ENCODE measurements at places on chromosomes 5 and 9.

DNA sequence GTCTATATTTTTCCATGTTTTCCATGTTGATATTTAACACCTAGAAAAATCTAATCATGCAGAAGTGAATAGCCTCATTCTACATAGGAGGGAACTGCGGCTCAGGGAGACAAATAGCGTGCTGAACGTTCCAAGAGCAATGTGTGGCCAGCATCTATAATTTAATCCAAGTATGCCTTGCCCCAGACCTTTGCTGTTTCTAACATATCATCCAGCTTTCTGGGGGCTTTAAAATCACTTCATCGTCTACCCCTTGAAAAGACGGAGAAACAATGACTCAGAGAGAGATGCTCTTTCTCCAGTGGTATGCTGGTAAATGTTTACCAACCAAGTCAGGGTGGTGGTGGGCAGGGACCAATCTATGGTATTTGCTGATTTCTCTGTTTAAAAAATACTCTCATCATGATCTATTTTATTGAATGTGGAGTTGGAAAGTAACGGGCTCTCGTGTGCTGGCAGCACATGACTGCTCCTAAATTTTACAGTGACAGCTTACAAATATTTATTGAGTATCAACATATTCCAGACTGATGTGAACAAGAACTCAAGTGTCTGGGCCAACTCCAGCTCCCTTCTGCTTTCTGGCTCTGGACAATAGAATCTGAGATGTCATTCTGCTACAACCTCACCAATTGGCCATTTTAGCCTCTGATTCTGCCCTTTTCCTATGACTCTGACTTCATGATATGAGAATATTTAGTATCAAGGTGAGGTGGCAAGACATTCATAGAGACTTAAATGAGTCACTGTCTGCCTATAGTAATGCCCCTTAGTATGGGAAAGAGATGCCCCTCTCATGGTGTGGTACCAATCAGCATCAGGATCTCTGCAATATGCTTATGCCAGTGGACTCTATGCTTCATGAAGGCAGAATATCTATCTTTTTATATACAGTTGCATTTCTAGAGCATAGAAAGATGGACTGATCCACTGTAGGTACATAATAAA lies 407.4 kb upstream of the TNC start:
- DNase-seq: no peak

DNA sequence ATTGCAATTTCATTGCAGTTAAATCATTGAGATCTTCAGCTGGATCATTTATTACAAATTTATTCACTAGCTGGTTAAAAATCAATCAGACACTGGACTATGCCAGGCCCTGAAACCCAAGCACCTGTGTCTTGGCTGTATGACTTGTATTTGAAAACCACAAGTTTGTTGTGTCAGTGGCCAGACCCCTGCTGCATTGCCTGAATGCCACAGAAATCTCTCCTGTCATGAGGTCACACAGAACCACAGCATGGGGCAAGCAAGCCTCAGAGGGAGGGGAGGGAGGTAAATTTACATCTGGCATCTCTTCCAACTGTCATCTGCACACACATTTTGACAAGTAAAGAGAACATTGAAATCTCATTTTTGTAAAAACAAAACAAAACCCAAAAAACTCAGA lies 90.0 kb downstream of the ARRDC3 start:
- DNase-seq: no peak

DNA sequence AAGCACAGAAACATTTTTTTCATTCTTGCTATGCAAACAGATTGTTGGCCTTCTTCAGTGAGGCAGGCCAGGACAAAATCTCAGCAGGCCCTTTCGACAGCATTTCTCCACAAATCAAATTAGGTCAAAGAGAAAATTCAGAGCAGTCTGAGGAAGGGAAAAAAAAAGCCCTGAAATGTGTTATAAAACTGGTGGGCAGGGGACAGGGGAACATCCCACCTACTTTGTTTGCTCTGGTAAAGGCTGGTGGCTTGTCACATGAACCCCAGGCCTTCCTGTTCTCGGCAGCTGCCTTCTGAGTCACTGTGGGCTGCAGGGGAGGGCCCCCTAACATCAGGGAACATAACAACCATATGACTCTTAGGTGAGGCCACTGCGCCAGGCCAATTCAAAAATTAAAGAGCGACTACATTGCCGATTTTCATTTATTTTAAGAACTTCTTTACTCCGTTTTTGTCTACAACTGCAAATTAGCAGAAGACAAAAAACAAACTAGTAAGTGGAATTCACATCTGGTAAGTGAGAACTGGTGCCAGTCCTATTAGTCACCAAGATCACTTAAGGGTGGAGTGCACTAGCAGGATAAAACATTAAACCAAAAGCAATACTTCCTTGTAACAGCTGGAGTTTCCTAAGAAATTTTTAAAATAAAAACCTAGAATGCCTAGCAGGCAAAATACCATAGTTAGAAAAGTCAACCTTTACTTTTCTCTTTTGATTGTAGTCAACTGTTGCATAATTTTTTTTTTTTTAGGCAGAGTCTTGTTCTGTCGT lies 46.2 kb upstream of the DENND4C start:
- DNase-seq: peak; percentile 58

DNA sequence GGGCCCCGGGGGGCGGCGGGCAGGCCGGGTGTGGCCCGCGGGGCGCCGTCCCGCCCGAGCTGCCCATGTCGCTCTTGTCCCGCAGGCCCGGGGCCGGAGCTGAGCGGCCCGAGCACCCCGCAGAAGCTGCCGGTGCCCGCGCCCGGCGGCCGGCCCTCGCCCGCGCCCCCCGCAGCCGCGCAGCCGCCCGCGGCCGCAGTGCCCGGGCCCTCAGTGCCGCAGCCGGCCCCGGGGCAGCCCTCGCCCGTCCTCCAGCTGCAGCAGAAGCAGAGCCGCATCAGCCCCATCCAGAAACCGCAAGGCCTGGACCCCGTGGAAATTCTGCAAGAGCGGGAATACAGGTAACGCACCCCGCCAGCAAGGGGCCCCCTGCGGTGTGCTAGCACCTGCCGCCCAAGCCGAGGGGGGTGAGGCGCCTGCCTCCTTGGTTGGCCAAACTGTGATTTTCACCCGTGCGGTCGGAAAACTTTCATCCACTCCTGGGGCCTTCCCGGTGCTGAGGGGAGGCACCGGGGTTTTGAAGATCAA lies 32.1 kb downstream of the SMARCA2 start:
- no peak for DNase-seq

GRCh38 chr5:148969291-148969690 lies 93.6 kb downstream of the SH3TC2 start:
- no peak for DNase-seq

GRCh38 chr9:17799369-17799768 lies 220.5 kb downstream of the SH3GL2 start:
- DNase-seq: no peak

GRCh38 chr5:179729303-179729702 lies 3.3 kb upstream of the MAML1 start:
- no peak for DNase-seq

DNA sequence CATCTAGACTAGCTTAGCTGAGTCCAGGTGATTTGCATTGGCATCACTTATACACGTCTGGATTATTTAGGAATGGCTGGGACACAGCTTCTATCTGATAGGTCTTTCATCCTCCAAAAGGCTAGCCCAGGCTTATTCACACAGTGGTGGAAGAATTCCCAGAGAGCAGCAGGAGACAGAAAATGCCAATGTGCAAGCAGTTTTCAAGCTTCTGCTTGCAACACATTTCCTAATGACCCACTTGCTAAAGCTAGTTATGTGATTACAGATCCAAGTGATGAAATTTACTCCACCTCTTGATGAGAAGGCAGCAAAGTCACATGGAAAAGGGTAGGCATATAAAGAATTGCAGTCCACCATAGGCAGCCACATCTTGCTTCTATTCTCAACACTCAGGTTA lies 44.2 kb upstream of the MAST4 start:
- DNase-seq: no peak

- no peak for DNase-seq
Measured at GRCh38 chr9:109182940-109183798, 16.1 kb upstream of the FRRS1L start.

DNA sequence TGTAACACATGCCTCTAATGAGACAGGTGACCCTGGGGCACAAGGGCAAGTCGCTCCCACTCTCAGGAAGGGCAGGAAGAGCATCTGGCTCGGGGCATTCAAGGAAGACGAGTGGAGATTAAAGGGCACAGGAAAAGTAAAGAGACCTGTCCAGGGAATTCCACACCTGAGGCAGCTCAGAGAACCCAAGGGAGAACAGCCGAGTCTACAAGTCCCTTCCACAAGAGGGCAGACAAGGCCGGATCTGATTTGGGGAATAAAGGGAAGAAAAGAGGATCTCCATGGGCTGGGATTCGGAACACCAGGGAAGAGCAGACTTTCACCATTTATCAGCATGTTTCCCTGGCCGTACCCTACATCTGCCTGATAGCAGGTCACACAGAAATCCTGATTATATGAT lies 28.1 kb downstream of the GPX3 start:
- no peak for DNase-seq

DNA sequence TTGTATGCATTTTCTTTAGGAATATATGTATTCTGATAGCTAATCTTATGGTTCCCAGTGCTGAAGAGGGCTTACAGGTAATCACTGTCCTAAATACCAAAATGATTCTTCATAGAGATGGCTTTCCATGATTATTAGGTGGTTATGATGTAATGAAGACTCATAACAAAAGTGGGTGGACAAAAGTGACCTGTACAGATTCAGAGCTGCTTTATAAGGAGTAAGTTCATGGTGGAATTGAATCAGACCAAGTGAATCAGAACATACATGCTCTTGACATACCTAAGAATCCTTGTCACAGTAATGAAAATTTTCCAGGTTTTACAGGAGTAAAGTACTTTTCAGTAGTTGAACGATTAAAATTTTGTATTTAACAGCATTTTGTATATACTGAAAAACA lies 105.6 kb downstream of the NIPBL start:
- no peak for DNase-seq

DNA sequence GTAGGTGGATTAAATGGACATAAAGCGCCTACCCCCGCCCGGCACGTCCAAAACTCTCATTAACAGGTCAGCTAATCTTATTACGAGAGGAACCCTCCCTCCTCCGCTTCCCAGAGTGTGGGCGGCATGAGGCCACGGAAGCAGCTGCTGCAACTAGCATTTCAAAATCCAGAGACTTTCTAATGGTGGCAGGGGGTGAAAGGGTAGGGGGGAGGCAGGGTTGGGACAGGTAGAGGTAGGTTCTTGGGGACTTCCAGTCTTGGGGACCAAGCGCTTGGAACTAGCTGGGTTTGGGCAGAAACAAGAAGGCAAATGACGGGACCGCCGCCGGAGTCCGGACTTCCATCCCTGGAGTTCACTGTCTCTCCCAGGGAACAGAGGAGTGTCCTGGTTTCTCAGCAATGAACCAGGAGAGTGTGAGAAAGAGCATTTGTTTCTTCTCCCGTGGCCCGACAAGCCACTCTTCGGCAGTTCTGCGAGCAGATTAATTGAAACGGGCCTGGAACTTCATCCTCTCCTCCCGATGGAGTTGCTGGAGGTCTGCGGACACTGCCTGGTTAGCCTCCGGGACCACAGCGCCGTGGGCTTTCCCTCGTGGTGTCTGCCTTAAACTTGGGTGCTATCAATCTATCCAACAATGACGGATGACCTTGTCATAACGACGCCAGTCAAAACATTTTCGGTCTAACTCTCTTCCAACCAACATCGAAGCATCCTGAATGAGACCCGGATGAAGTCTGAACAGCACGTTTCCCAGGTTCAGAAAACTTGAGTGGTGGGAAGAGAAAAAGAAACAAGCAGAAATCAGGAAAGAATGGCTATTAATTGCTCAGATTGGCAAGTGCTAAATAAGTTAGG lies 1.6 kb upstream of the PRDM6 start:
- no peak for DNase-seq

DNA sequence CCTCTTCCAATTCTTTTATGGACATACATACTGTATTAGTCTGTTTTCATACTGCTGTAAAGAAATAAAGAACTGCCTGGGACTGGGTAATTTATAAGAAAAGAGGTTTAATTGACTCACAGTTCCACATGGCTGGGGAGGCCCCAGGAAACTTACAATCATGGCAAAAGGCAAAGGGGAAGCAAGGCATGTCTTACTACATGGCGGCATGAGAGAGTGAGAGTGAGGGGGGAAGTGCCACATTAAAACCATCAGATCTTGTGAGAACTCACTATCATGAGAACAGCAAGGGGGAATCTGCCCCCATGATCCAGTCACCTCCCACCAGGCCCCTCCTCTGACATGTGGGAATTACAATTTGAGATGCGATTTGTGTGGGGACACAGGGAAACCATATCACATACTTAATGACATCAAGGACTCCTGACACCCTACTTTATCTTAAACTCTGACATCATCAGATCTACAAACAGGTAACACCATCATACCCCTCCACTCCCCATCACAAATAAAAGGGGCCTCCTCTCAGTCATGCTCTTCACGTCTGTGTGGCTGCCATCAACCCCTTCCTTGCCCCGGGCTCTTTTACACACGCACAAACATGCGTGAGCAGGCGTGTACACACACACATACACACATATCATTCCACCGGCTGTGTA lies 9.7 kb downstream of the ANKRD33B start:
- no peak for DNase-seq

DNA sequence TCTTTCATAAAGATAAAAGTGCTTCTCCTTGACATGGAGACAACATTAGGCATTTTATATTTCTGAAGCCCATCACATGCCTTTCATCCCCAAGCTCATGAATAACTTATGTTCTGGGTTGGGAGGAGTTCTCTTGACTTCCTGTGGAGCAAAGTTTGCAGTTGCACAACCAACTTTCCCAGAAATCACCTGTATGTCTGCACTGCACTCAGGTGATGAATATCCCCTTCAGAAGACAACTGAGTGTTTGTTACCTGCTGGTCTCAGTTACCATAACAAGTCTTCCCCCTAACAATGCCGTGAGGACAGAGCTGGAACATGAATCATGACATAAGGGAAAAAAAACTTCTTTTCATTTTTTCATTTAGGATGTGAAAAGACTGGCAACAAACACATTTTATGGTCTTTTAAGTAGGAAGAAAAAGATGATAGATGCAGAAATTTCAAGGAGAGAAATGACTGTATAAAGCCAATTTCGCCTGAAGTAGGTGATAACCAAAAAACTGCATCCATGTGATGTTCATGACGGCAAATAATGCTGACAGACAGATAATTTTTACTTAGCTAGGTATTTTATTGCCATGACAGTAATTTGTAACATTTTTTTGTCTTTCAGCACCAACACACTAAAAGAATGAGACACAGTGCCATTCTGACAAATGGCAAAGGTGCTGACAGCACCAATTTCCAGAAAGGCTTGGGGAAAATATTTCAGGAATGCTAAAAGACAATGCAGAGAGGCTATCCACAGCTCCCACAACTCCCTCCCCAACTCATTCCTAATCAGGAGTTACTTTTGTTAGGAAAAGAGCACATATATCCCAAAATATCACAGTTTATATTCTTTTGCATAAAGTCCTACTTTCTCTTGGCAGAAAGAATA lies 656.3 kb downstream of the PRELID2 start:
- DNase-seq: no peak

GRCh38 chr9:68947842-68948569 lies 65.9 kb downstream of the PRKACG start:
- no peak for DNase-seq

GRCh38 chr5:156498226-156498980 lies 171.4 kb downstream of the SGCD start:
- DNase-seq: no peak

- no peak for DNase-seq
Measured at GRCh38 chr5:172484664-172485063, 30.3 kb upstream of the SH3PXD2B start.

Data from AG09319 (cell line).